Ureter (tissue), 1 donor: ENCODE measurements at places on chromosomes 2 and 18. TPM values are rescaled to one million over a fixed set of nuclear protein-coding genes. Genes with fewer than 3 reads are reported as not detected.

CIAO1 gene
- 79.4 TPM for total RNA-seq

SULT1C4 gene
- 3.4 TPM for total RNA-seq

GPR35 gene
- 1.6 TPM for total RNA-seq

IL36RN gene
- total RNA-seq: not detected

TMEM163 gene
- 10.1 TPM for total RNA-seq

SIX2 gene
- total RNA-seq: 1.2 TPM

LYG2 gene
- not detected for total RNA-seq

HJURP gene
- total RNA-seq: 0.31 TPM

EN1 gene
- total RNA-seq: not detected

SLC4A3 gene
- 12.2 TPM for total RNA-seq

RAB3GAP1 gene
- total RNA-seq: 61.6 TPM

ASPRV1 gene
- total RNA-seq: 1.7 TPM

SLC38A11 gene
- 2.4 TPM for total RNA-seq

ZEB2 gene
- total RNA-seq: 92.4 TPM

PPP4R1 gene
- total RNA-seq: 156 TPM

TMEM178A gene
- total RNA-seq: 2.9 TPM

TWIST2 gene
- total RNA-seq: 12.9 TPM

ZSWIM2 gene
- not detected for total RNA-seq

RANBP2 gene
- 88.2 TPM for total RNA-seq

SERPINB3 gene
- total RNA-seq: not detected

EVX2 gene
- total RNA-seq: not detected

GTF2A1L gene
- total RNA-seq: not detected

PNKD gene
- total RNA-seq: 66.2 TPM

FAM237A gene
- not detected for total RNA-seq

CHRNA1 gene
- 0.34 TPM for total RNA-seq

SCTR gene
- total RNA-seq: not detected

CRYBA2 gene
- not detected for total RNA-seq
